ENCODE measurements at places on chromosomes 16 and 17.

GRCh38 chr16:49148410-49148809, 133.2 kb downstream of the CBLN1 start:
- no peak for DNase-seq

GRCh38 chr17:75487351-75488070, 27.8 kb downstream of the CASKIN2 start:
- DNase-seq = no peak

DNA sequence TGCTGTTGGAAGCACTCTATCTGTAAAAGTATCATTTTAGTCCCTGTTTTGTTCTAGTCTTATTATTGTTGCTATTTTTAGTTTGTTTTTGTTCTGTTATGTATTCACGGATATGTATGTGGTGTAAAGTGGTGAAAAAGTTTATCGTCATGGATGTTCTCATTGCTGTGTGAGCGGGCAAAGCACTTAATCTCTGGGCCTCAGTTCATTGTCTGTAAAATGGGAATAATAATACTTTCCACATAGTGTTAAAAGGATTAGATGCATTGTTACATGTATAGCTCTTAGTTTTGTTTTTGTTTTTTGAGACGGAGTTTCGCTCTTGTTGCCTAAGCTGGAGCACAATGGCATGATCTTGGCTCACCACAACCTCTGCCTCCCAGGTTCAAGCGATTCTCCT, 19.8 kb downstream of the TAOK1 start:
- no peak for DNase-seq

DNA sequence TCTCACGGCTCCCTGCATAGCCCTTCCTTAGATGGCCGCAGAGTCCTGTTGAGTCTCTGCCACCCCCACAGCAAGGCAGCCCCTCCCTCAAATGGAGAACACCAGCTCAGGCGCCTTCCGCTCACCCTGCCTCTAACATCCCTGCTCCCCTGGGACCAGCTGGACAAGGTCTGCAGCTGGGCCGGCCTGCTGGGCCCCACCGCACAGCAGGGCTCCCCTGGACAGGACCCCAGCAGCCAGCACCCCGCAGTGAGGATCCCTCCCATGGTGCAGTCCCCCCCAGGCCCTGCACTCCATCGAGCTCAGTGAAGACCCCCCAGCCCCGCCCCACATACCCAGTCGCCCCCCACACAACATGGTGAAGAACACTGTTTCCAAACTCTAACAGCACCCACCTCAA, 10.2 kb downstream of the ATP2A3 start:
- no peak for DNase-seq

DNA sequence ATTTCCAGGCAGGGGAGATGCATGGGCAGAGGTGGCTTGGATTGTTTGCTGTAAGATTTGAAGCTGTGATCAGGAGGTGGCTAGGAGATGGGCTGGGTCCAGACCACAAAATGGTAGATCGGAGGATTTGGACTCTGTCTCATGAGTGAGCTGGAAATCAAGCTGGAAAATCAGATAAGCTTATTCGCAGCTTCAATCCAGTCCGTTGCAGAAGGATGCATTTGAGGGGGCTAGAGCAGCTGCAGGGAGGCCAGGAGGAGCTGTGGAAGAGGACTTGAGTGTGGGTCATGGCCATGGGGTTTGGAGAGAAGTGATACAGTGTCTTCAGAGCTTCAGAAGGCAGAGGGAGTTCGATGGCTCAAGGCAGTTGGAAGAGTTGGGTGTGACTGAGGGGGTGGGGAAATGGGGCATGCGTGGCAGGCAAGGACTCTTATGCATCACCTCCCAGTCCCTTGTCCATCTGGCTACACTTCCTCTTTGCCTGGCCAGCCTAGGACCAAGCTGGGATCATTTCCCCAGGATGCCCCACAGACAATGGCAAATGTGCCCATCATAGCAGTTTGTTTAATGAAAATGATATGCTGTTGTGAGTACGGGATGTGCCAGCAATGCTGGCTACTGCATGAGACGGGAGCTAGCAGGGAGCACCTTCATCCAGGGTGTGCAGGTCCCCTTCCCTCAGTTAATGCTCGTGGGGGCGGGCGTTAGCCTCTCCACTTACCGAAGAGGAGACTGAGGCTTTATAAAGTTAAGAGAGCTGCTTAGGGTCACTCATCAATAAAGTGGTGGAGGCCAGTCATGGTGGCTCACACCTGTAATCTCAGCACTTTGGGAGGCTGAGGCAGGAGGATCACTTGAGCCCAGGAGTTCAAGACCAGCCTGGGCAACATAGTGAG, 20.6 kb downstream of the QPRT start:
- DNase-seq = no peak

- no peak for DNase-seq
Observed at GRCh38 chr17:57357392-57357784, 101.1 kb downstream of the MSI2 start.

- DNase-seq = no peak
Observed at GRCh38 chr17:3622977-3623594, 13.0 kb downstream of the SHPK start.

DNA sequence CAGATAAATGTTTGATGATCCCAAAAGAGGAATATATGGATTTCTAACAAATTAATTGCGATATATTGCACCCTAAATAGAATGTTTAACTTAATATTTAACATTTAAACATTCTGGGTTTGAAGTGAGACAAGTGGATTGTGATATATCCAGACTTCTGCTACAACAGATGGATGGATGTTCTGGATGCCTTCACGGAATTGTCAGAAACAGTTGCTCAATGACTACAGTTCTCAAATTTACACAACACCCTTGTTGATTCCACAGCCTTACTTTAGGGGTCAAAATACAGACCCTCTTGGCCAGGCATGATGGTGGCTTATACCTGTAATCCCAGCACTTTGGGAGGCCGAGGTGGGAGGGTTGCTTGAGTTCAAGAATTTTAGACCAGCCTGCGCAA, 250.8 kb downstream of the RBFOX1 start:
- DNase-seq = no peak

GRCh38 chr17:56314026-56314425, 160.8 kb downstream of the ANKFN1 start:
- no peak for DNase-seq

GRCh38 chr16:81239367-81240121, 1.1 kb downstream of the BCO1 start:
- no peak for DNase-seq

DNA sequence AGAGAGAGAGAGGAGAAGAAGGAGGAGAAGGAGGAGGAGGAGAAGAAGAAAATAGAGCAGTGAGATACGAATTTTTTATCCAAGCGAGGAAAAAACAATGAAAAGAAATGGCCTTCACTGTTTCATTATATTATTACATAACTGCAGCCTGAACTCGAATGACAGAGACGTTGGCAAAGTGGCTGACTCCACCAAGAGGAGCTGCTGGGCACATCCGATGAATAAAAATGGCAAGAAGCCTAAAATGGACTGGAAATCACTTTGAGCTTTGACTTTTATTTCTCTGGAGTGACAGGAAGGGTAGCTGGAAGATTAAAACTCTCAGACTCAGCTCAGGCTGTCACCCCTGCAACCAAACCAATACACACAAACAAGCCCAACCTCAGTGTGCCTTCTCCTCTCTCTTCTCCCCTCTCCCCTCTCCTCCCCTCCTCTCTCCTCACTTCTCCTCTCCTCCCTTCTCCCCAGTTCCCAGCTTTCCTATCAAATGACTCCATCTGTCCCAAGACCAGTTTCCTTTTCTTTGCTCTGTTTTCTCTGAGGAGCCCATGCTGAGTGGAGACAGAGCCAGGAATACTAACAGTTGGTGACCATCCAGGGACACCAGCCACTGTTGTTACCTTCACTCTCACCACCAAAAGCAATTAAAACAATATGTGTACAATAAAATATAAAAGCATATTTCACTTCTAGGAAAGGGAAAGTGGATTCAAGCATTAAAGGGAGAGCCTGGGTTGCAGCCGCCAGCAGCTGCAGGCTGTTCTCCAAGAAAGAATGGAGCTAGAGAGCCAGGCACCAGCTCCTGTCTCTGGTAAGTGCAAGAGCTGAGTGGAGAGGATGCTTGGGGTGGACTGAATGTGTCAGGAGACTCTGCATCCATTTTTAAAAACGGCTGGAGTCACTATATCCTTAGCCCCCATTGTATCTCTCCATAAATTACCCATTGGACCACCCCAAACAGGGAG, 51.2 kb downstream of the SOX9 start:
- DNase-seq = no peak

- no peak for DNase-seq
Observed at GRCh38 chr16:20614186-20615141, 38.3 kb upstream of the ACSM2B start.

GRCh38 chr17:62805234-62805633, 2.9 kb downstream of the MARCHF10 start:
- no peak for DNase-seq

GRCh38 chr16:75820672-75821071, 94.4 kb upstream of the CPHXL start:
- no peak for DNase-seq

DNA sequence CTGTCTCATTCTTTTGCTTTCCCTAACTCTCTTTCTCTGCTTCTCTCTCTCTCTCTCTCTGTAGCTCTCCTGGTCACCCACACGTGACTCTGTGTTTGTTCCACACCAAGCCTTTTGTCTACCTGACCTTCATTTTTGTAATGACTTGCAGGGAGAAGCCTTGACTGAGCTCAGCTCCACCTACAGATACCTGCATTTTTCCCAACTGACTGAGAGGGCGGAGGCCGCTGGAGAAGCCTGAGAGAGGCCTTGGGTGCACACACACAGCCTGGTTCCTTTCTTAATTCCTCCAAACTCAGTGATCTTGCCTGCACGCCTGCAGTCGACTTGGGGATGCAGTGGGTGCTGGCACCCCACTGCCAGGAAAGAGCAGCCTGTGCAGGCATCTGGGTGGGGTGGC, 68.8 kb downstream of the LYRM1 start:
- no peak for DNase-seq

DNA sequence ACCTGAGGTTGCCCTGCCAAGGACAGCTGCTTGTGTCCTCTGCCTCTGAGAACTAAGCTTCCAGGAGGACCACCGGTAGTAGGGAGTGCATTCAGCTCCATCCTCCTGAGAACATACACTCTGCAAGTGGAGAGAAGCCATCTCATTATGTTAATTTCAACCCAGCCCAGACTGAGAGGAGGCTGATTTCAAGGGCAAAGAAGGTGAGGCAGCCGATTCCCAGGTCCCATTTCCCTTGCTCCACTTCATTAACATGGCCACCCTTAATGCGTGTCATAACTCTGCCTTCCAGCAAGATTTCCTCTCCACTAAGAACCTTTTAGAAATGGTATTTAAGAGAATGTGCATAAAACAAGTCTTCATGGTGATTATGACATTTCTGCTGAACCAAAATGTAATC, 72.5 kb downstream of the CDH13 start:
- no peak for DNase-seq

GRCh38 chr17:42276609-42277341, 584 bp upstream of the STAT5B start:
- no peak for DNase-seq

DNA sequence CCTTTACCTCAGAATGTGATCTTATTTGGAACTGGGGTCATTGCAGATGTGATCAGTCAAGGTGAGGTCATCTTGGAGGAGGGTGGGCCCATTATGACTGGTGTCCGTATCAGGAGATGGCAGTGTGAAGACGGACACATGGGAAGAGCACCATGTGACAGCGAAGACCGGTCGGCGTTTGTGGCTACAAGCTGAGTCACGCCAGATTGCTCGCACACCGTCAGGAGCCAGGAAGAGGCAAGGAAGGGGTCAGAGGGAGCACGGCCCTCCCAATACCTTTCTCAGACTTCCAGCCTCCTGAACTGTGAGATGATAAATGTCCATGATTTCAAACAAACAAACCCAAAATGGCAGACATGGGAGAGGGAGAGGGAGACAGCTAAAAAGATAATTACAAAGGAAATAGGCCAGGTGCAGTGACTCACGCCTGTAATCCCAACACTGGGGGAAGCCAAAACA, 13.2 kb downstream of the STARD3 start:
- DNase-seq = no peak

DNA sequence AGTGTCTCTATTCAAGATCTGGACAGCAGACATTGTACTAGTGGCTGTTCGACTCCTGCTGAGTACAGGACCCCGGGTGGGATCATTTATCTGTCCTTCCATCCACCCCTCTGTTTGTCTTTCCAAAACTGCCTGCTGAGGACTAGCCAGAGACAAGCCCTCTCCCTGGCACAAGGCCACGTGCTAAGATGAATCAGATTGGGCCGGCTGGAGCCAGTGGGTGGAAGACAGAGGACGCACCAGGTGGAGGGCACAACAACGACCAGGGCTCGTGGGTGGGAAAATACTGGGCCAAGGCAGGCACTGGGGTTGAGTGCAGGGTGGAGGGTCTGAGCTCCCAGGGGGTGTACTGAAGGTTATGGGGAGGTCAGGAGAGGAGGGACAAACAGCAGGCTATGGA, 1.4 kb upstream of the CA7 start:
- no peak for DNase-seq

GRCh38 chr17:62995377-62995885, 29.4 kb downstream of the TANC2 start:
- no peak for DNase-seq

DNA sequence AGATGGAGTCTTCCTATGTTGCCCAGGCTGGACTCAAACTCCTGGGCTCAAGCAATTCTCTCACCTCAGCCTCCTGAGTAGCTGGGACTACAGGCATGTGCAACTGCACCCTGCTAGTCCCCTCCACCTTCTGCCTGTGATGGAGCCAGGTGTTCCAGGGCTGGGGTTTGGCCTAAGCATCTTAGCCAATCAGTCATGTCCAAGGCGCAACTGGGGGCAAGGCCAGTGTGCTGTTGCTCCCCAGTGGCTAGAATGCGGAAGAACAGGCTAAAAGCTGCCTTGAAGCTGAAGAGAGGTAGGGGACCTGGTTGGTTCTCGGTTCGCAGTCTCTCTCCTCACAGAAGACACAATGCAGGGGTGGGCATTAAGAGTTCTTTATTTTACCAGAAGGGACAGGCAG, 18.6 kb downstream of the FLOT2 start:
- no peak for DNase-seq

GRCh38 chr17:8846768-8847211, 20.7 kb downstream of the PIK3R6 start:
- DNase-seq = no peak

DNA sequence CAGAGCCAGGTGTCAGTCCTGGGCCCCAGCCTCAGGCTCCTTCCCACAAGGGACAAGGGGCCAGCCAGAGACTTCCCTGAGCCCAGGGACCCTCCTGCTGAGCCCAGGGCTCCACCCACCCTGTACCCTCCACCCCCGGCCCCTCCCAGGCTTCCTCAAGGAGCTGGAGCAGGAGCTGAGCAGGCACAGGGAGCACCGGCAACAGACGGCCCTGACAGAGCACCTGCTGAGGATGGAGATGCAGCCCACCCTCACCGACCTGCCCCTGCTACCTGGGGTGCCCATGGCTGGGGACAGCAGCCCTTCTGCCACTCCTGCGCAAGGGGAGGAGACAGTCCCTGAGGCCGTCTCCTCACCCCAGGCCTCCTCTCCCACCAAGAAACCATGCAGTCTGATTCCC, 4.5 kb downstream of the SCRN2 start:
- DNase-seq = no peak
